ENCODE measurements at places on chromosomes 7 and 10.

GRCh38 chr7:132112657-132113056 is 463.6 kb downstream of the PLXNA4 start:
- no peak for DNase-seq

- DNase-seq = peak; percentile 45
These were observed 14.7 kb downstream of the CDNF start for GRCh38 chr10:14822879-14823755.

- DNase-seq = no peak
These were observed 36.1 kb downstream of the KCNMA1 start for GRCh38 chr10:77601488-77601887.

GRCh38 chr10:61835069-61835945 is 66.2 kb upstream of the ARID5B start:
- DNase-seq = no peak

GRCh38 chr10:132361581-132362101 is 29.6 kb downstream of the LRRC27 start:
- no peak for DNase-seq

DNA sequence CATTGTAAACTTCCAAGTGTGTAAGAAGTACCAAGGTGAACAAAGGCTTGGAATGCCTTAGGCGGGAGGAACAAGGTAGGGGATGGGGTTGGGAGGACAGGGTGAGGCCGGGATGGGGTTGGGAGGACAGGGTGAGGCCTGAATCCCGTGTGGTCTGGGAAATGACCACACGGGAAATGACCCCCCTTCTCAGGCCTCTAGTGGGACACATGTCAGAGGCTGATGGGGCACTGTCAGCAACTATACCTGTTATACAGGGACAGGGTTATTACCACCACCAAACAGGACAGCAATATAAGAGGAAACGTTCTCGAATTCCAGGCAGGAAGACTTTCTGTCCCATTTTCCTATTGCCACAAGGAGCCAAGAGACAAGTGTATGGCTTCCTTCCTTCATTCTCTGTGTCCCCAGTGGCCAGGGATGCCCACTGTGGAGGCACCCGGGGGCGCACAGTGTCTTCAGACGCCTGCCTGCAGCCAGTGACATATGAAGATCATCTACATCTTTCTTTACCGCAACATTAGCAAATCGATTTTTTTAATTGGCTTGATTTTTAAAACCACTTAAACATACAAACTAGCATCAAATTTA is 1.3 kb downstream of the MKI67 start:
- DNase-seq = no peak

DNA sequence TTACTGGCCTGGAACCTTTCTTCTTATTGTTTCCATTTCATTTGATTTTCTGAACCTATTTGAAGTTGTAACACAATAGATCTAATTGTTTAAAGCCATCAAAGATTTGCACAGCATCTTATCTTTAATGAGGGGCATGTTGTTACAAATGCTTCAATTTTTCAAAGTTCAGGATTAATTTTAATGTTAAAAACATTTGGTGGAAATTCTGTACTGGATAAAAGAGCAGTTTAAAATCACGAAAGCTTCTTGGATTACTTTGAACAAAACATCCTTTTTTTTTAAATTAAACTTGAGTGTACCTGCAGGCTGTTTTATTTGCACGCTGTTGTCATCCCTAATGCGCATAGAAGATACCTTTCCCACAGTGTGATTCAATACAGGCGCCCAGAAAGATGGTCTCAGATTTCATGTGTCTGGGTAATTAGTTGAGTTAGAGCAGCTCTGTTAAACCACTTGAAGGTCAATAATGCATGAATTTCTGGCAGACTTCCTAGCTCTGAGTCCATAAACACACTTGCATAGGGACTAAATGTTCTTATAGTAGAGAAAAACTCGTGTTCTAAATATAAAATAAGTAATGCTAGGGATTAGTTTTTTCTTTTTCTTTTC is 29.3 kb upstream of the DDX50 start:
- DNase-seq = no peak

GRCh38 chr10:47239211-47239610 is 60.8 kb upstream of the GDF10 start:
- no peak for DNase-seq

GRCh38 chr7:130887182-130887956 is 153.4 kb upstream of the KLF14 start:
- no peak for DNase-seq

DNA sequence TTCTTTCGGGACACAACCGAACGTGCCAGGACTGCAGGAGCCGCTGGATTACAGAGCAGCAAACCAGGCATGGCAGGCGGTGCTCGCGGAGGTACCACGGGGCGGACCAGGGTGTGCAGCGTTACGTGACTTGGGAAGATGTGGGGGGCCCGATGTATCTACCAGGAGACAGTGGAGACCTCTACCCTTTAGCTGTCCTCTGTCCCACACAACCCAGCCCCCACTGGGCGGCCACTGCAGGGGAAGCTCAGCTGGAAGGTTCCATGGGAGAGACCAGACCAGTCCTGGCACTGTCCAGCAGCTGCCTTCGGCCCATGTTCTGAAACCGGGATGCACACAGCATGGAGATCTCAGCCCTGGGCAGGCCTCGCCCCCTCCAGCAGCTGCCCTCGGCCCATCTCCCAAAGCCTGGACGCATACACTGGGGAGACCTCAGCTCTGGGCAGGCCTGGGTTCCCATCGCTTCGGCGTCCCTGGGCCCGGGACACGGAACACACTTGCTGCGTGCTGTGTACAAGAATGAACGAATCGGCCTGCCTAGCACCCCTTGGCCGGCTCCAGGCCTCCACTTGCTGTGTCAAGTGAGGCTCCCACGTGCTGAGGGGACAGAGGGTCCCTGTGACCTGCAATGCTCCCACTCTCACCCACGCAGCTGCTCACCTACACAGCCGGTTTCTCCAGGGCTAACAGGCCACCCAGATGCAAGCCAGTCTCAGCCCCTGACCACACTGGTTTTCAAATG is 177.4 kb downstream of the ELFN1 start:
- DNase-seq = no peak

GRCh38 chr7:70776627-70777101 is 355.3 kb upstream of the GALNT17 start:
- DNase-seq = no peak

DNA sequence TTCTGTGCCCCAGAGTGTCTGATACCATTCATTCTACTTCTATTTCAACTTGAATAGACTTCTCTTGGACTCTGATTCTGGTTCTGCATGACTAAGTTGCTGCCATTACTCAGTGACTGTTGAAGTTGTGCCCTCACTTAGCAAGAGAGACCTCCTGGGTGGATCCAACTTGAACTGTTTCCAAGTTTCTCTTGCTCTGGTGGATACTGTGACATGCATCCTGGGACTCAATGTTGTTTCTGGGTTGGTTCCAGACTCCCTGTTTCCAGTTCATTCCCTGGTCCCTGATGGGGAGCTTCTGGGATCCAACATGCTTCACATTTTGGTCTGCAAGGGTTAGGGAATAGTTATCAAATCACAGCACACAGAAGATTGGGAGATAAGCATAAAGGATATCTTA is 26.2 kb upstream of the PRPF18 start:
- DNase-seq = no peak

DNA sequence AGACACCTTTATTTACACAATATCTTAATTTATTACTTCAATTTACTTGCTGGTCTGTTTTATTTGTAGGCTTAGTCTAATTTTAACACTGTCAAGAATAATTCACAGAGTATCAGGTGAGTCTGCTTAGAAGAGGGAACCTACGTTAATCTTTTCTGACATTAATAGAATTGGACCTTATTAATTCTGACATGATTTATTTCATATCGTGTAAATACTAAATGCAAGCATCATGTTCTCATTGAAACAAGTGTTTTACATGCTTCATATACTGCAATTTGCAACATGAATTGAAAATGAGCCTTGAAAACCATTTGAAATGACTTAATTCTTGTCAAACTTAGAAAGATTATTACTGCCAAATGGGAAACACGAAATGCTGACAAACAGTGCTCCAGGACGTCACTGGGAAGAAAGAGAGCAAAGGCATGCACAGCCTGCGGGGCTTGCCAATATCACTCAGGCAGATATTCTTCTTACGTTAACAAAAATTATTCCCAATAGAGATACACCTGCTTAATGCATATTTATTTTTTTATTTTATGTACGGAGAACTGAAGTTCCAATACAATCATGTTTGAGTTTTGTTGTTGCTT is 282.0 kb upstream of the AKR1E2 start:
- no peak for DNase-seq

GRCh38 chr10:80070057-80070456 is 8.4 kb upstream of the TMEM254 start:
- no peak for DNase-seq

- no peak for DNase-seq
These were observed 92.2 kb downstream of the SGMS1 start for GRCh38 chr10:50531388-50532077.

DNA sequence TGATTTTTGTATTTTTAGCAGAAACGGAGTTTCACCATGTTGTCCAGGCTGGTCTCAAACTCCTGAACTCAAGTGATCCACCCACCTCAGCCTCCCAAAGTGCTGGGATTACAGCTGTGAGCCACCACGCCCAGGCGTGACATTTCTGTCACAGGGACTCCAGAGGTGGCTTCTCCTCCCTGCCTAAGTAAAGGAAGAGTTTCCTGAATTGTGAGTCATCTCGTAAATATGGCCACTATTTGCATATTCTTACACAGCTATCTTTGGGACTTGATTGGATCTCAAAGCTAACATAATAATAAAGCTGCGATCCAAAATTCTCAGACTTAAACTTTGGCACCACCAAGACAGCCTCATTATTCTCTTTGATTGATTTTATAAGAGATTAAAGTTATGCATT is 50.1 kb downstream of the ADARB2 start:
- no peak for DNase-seq

GRCh38 chr7:18974803-18975202 is 142.6 kb downstream of the TWIST1 start:
- no peak for DNase-seq

GRCh38 chr10:7525314-7526016 is 114.6 kb upstream of the SFMBT2 start:
- DNase-seq = peak; percentile 39

DNA sequence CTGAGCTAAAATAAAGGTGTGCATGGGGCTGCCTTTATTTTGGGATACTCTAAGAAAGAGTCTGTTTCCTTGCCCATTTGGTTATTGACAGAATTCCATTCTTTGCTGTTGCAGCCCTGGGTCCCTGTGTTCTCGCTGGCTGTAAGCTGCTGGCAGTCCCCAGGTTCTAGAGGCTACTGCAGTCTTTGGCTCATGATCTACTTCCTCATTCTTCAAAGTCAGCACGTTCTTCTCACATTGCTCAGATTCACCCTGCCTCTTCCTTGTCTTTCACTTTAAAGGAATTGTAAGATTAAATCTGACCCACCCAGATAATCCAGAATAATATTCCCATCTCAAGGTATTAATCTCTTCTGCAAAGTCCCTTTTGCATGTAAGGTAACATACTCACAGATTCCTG is 620.3 kb downstream of the CCSER2 start:
- no peak for DNase-seq

GRCh38 chr10:93465806-93466675 is 16.1 kb downstream of the MYOF start:
- no peak for DNase-seq

DNA sequence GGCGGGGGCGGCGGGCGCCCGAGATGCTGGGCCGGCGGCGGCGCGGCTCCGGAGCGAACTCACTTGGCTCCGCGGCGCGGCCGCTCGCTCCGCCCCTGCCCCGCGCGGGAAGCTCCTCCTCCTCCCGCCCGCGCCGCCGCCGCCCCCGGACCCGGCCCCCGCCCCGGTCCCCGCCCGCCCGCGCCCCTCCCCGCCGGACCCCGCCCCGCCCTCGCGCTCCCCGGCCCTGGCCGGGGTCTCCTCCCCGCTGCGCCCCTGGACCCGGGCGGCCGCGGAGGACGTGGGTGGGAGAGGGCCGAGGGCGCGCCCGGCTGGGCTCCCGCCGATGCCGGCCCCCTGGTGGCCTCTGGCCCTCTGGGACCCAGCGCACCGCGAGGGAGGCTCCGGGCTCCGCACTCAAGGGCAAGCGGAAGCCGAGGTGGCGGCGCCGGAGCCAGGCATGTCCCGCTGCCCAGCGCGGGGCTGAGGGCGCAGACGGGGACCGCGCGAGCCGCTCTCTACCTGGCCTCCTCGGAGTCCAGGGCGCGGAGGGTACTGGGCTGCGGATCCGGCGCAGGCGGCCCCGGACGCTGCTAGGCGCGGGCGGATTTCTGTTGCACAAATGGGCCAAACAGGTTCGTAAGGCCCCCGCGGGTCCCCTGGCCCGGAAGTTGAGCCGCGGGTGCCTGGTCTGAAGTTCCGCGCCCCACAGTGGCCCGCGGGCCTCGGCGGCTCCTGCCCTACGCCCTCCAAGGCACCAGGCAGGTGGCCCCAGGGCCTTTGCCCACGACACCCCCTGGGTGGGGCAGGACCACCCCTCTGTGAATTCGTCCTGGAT is at the start of gene TCERG1L:
Gene TCERG1L, minus strand, starts transcription at position 61 of the 817 bp plus-strand sequence. CDS start 86 bp downstream, outside the sequence.
- no peak for DNase-seq

GRCh38 chr10:30359373-30360206 is 10.5 kb upstream of the MTPAP start:
- peak; percentile 37 for DNase-seq

Data from GM18507 (cell line).